Adrenal gland (tissue), 19 donors: ENCODE measurements at places on chromosomes 7 and 10. TPM values are rescaled to one million over a fixed set of nuclear protein-coding genes. Genes with fewer than 3 reads are reported as not detected.

DNA sequence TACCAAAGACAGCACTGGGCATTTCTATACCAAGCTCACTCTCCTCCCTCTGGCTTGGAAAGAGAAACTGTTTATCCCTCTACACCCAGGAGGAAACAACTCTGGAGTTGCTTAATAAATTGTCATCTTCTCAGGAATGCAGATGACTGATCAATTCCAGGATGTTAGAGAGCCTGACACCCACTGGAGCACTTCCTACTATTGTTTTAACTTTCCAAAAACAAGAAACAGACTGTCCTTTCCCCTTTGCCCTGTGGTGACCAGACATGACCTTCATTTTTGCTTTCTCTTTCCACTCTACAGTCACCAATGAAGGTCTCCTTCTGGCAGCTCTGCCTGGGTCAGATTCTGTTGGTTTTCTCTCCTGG is 19.6 kb downstream of the GIMAP4 start:
- DNase-seq: no peak

- DNase-seq: no peak
Measured at GRCh38 chr7:117386110-117386706, 41.1 kb downstream of the ASZ1 start.

DNA sequence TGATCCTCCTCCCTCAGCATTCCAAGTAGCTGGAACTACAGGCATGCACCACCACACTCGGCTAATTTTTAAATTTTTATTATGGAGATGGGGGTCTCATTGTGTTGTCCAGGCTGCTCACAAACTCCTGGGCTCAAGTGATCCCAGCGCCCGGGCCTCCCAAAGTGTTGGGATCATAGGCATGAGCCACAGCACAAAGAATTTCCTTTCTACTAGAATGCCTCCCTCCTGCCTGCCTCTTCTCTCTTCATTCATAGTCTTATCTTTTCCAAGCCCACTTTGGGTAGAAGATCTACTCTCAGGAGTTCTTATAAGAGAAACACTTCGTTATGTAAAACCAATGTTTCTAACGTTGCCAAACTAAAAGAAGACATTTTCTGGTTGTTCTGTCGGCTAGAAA is 144.1 kb downstream of the LRRC4 start:
- DNase-seq: no peak

Gene SEMA3D
- total RNA-seq: 7.1 TPM

Gene AKR1C4
- total RNA-seq: not detected
